ENCODE measurements at places on chromosomes 1 and 21. TPM values are rescaled to one million over a fixed set of nuclear protein-coding genes. Genes with fewer than 3 reads are reported as not detected.

GRCh38 chr1:163730411-163730821, 408.7 kb downstream of the NUF2 start:
- no peak for DNase-seq

DNA sequence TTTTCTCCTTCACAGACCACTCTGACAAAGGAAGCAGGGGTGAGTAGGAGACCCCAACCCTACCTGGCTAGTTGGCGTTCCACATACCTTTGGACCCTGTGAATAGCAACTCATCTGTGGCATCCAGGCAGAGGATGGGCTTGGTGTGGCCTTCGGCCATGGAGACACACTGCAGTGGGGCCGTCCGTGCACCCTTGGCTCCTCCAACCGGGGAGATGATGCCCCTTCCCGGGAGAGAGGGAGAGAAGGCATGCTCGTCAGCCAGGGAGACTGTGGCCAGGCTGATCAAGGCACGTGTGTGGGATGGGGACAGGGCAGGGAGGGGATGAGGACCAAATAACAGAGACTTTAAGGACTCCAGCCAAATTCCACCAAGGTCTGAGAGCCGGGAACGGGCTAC, 42.6 kb downstream of the KIF21B start:
- no peak for DNase-seq

DNA sequence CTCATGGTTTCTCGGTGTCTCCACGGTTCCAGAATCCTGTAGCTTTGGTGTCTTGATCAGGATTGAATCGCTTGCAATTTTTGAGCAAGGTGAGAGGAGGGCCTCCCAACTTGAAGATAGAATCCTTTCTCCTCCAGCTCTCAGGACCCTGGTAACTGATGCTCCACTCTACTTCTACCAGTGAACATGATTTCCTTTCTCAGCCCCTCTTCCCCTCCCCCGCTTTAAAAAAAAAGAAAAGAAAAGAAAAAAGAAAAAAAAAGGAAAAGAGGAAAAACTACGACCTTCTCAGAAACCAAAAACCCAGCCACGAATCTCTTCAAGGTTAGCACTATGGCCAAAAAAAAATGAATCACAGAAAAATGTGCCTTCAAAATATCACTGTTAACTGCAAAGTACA, 1.2 kb downstream of the ARHGEF11 start:
- DNase-seq: no peak

Gene LCE3E
- not detected for total RNA-seq

GRCh38 chr1:218741852-218742251, 396.7 kb downstream of the TGFB2 start:
- no peak for DNase-seq

All from chondrocyte (in vitro differentiated cells).